ENCODE measurements at places on chromosomes 12 and 14. TPM values are rescaled to one million over a fixed set of nuclear protein-coding genes. Genes with fewer than 3 reads are reported as not detected.

The HIF1A gene
- total RNA-seq, result 176 TPM

The SLC7A7 gene
- total RNA-seq, result 1.1 TPM

The GPRC5A gene
- 19.8 TPM for total RNA-seq

The ARHGDIB gene
- 140 TPM for total RNA-seq

The CD69 gene
- total RNA-seq, result 0.16 TPM

The DPPA3 gene
- total RNA-seq, result not detected

The BRAP gene
- total RNA-seq, result 18.9 TPM

The PRB2 gene
- not detected for total RNA-seq

The MEG3 gene
- total RNA-seq, result not detected

The SMOC1 gene
- total RNA-seq, result 0.97 TPM

GRCh38 chr12:132415327-132416120 lies 74.4 kb upstream of the FBRSL1 start:
- no peak for DNase-seq

GRCh38 chr12:109824731-109825130 lies 8.5 kb downstream of the TRPV4 start:
- no peak for DNase-seq

GRCh38 chr14:29529418-29529817 lies 398.2 kb downstream of the PRKD1 start:
- no peak for DNase-seq

- no peak for DNase-seq
These were observed 316.9 kb upstream of the E2F7 start for GRCh38 chr12:77382096-77382742.

DNA sequence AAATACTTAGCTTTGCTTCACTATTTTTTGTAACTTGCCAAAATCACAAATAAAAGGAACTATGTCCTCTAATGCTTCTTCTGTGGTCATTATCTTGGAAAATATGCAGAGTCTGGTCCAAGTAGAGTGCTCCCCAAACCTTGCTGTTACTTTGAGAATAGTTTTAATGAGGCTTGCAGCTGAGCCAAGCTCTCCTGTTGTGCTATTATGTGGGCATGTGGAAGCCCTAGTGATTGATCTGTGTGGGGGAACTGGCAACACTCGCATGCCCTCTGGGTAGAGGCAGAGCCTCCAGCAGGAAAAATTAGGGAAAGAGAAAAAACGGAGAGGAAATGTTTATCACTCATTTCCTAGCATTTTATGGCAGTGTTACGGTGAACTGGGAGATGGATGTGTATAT lies 473.1 kb downstream of the EGLN3 start:
- no peak for DNase-seq

GRCh38 chr14:97977651-97978261 lies 1180.6 kb downstream of the VRK1 start:
- peak; percentile 37 for DNase-seq

DNA sequence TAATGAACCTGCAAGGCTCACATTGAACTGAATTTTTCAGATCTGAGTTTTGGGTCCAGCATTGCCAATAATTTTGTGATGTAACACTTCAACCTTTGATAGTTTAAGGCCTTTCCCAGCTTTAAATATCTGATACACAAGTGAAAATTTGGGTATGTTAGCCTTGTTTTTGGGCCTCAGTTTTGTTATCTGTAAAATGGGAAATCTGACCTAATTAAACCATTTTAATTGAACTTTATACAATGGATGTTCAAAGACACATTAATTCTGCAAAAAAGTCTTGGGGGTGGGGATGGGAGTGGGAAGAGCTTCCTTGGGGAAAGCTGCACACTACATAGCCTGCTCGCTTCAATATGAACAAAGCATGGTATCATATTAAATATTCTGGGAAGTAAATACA lies 5.2 kb upstream of the SPATS2 start:
- no peak for DNase-seq

DNA sequence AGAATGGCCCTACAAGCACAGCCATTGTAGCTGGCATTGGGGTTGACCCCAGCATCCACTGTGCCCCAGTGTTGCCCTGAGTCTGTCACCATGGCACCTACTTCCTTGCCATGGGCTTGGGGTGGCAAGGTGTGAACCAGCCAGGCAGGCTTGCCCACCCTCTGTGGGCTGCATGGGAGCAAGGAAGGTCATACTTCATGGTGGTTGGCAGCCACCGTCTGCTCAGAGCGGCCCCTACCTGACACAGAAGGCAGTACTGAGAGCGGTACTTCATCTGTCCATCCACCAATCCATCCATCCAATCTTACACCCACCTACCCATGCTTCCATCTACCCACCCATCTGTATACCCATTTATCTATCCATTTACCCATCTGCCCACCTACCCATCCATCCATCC lies 160.1 kb downstream of the KIF26A start:
- DNase-seq, result no peak

DNA sequence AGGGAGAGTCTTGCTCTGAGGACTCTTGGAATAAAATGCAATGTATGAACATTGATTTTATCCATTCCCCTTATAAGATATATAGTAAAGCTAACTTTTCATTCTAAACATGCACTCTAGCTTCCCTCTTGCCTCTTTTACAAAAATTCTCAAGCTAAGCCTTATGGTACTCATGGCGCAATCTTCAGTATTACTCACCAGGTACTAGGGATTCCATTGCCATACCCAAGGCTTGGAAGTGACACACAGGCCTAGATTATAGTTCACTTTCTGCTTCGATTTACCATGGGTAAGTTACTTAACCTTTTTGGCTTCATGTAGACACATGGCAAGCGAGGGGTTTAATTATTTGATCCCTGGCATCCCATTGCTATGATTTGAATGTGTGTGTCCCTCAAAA lies 331.5 kb downstream of the LRIG3 start:
- peak; percentile 11 for DNase-seq

GRCh38 chr14:37545174-37545573 lies 49.9 kb downstream of the FOXA1 start:
- DNase-seq, result no peak

DNA sequence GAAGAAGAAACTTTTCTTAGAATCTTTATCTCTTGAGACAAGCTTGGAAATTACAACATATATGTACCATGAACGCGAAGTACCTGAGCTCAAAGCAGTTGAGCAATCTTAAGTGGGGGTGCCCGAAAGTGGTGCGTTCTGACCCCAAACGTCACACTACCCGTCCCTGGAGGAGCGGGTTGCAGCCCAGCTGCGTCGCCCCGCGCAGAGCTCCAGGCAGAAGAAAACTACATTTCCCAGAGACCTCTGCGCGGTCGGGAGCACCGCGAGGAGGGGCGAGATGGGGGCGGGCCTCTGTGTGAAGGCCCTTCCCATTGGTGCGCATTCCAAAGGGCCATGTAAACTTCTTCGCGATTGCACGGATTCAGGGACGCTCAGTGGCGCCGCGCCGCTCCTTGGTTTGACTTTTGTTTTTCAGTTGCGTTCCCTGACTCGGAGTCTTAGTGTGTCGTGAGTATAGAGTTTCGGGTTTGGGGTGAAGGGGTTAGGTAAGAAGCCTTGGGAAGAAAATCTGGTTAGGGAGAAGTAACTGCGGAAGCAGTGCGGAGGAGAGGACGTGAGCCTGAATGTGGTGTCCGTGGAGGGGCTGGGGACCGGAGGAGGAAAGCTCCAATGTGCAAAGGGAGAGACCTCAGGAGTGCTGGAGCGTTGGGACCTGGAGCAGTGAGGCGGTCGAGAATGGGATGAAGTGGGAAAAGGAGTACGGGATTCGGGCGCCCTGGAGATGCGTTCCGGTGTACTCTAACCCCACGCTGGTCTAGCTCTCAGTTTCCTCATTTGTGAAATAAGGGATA lies at the start of gene CCDC77:
Gene CCDC77 (plus strand): TSS at position 410 of the 794 bp plus-strand sequence. CDS start 7,740 bp downstream, outside the sequence.
- DNase-seq, result peak; percentile 93

DNA sequence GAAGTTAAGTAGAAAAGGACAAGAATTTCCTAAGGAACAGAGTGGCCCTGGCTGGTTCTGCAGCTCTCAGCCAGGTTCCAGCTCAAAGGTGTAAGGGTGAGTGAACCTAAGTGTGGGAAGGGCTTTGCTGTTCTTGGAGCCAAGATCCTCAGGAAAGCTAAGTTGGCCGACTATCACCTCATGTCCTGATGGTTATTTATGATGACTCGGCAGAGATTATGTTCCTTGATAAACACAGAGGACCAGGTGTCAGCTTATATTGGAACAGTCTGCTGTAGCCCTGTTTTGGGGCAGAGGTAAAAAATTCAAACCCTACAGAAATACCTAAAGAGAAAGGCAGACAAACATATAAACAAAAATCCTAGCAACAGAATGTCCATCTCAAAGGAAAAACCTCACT lies 128.5 kb downstream of the TBX3 start:
- DNase-seq, result no peak

DNA sequence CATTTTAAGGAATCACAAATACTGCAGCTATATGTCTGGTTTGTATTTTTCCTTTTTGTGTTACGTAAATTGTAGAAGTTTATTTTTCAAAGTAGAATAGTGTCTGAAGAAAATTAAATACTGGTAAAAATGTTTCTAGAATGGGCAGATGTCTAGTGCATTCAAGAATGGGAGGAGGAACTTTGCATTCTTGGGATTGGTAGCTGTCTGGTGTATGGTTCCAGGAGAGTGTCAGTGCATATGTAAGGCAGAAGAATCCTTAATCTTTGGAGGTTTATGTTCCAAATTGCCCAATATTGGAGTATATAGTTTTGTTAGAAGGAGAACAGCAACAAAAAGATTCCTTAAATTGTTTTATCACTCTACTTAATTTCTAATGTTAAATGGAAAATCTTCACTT lies 13.5 kb downstream of the PAPOLA start:
- no peak for DNase-seq

DNA sequence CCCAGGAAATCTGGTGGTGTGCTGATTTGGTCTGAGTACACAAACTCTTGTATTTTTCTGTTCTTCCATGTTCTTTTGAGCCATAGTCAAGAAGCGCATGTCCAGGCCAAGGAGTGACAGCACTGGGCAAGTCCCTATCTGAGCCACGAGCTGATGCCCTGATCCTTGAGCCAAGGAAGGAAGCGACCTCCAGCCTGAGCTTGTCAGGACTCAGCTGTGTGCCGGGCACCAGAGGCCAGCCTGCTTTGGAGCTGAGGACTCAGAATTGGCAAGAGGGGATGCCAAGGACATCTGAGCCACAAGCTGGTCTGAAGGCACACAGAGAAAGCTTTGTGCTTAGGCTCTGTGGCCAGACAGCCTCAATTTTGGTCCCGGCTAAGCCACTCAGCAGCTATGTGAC lies 52.6 kb downstream of the GALNT16 start:
- no peak for DNase-seq

GRCh38 chr12:94254270-94254669 lies 105.9 kb downstream of the PLXNC1 start:
- DNase-seq, result no peak

- no peak for DNase-seq
These were observed 18.9 kb downstream of the FGD4 start for GRCh38 chr12:32418221-32418620.

DNA sequence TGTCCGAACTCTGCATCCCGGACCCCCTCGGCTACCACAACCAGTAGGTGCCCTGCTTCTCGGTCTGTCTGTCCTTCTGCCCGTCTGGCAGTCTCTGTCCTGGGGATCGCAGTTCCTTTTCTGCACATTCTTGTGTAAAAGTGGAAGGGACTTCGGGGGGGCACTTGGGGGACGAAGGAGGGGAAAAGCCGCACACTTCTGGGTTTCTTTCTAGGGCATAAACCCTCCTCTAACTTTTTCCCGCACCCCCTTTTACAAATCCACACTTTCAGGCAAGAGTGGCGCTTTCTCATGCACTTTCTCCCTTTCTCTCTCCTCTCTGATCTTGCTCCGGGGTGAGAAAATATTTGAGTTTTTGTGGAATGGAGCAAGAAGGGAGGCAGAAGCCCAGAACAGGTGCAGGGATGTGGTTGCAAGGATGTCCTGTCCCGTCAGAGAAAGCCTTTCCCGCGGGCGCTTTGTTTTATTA lies 506 bp downstream of the ESRRB start:
- DNase-seq, result no peak

- DNase-seq, result peak; percentile 61
These were observed 28.0 kb downstream of the NELL2 start for GRCh38 chr12:44847888-44848702.

GRCh38 chr12:94941440-94941862 lies 62.0 kb downstream of the NDUFA12 start:
- DNase-seq, result peak; percentile 86

DNA sequence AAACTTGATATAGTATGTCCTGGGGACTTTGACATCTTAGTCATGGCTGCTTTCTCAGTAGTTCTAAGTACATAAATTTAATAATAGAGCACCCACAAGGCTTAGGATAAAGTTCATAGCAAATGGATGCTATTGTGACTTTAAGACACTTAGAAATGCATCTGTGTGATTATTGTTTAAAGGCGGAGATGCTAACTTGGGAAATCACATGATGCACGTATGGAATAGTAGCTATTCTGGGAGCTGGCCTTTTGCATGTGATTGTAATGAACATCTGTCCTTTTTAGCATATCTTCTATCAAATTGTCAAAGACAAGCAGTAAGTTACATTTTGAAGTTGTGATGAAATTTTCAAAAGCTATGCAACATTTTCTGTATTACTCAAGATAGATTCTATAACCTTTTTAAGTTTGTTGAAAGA lies 46.7 kb upstream of the ATP2A2 start:
- DNase-seq, result no peak

- DNase-seq, result no peak
These were observed 4.3 kb upstream of the ABCD2 start for GRCh38 chr12:39623919-39624318.

- DNase-seq, result no peak
These were observed 59.1 kb upstream of the NAP1L1 start for GRCh38 chr12:76143343-76144244.

- DNase-seq, result peak; percentile 89
These were observed 26.7 kb upstream of the YBX3 start for GRCh38 chr12:10749700-10750384.

DNA sequence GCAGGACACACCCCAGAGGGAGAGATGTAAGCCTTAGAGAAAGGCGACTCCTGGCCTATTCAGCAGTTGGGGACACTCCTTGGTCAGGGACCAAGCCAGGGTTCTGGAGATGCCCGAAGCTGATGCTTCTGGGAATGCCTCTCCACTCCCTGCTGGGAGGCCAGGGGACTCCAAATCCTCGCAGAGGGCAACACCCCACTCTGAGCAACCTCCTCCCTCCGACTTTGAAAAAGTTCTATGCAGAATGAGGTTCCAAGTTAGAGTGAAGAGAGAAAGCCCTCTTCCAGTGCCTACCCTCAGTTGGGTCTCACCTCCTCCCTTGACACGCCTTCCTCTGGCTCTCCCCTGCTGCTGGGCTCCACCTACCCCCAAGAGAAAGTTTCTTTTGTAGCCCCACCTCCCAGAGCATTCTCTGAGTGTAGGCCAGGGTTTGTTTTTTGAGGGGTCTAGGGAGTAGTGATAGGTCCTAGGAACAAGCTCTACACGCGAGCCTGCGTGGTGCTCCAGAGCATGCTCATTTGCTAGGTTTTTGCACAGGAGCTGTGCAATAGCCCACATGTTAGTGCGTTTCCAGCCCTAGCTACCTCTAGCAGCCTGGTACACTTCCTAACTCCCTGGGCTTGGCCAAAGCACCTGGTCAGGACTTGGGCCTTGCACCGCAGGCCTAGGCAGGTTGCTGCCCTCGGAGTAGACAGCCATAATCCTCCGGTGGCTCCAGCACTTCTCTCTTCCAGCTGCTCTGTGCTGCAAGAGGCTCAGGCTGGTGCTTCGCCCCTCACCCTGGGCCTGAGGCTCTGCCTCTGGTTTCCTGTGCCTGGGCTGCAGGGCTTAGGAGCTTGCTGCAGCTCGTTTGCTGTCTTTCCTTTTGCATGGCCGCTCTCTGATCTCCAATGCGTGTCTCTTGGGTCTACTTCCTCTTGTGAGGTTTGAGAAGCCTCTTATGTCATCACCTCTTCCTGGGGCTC lies 590 bp upstream of the CEBPE start:
- DNase-seq, result no peak

GRCh38 chr12:52186118-52186840 lies 5.5 kb downstream of the KRT80 start:
- peak; percentile 85 for DNase-seq

GRCh38 chr14:61388173-61388975 lies 67.0 kb downstream of the PRKCH start:
- DNase-seq, result peak; percentile 71

Measured in HT1080 (cell line).